ENCODE measurements at places on chromosomes 5 and 9. TPM values are rescaled to one million over a fixed set of nuclear protein-coding genes. Genes with fewer than 3 reads are reported as not detected.
A peak's percentile ranks its signal among the peaks of the same experiment; 100 is the strongest.

DNA sequence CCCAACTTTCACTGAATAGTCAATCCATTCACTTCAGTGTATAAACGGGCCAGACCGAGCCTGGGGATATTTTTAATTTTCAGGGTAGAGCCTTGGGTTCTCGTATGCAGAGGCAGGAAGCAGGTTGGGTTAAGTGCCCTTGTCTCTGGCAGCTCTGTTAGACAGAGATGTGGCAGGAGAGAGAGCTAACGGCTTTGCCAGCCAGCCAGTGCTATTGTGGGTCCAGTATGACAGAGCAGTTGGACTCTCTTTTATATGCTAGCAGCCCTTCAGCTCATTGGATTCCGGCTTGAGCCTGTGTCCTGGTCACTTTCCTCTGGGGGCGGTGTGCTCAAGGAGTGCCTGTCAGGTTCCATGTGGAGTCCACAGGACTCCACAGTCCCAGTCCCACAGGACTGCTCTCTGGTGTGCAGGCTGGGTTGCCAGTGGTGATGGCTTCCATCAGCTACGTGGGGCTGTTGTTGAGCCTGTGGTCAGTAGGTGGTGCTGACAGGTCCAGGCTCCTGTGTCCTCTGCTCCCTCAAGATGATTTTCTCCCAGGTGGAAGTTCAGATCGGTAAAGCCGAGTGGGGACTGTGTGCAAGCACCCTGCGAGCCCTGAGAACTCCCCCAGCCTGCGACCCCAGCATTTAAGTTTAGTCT is 14.3 kb downstream of the CLTA start:
- no peaks in the 10 kb centered on the region for H3K27me3 ChIP-seq
- H3K4me3 ChIP-seq = no peak overlapping the region
- no peak overlapping the region for H3K27ac ChIP-seq
- peaks cover 20% of the 10 kb centered on the region for H3K36me3 ChIP-seq

- H3K4me3 ChIP-seq = no peak overlapping the region
- no peak for DNase-seq
- H3K27me3 ChIP-seq = no peaks in the 10 kb centered on the region
- no peaks in the 10 kb centered on the region for H3K4me1 ChIP-seq
These were observed 302.8 kb downstream of the EBF1 start for GRCh38 chr5:158796812-158797497.

DNA sequence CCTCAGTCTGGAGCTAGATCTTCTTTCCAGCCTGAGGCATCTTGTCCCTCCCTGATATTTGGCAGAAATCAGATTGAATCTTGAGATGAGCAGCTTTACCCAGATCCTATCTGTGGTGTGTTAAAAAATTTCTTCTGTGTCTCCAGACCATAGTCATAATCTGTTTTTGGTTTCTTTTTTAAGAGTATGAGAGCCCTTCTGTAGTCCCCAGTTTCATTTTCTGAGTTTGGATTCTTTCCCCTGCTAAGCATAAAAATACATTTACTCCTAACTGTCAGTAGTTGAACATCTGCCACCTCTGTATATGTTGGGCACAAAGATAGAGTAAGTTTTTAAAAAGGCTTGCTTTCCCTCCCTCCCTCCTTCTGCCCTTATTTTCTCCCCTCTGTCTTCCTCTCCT is 137.7 kb downstream of the CNTLN start:
- H3K27me3 ChIP-seq = no peaks in the 10 kb centered on the region
- no peaks in the 10 kb centered on the region for H3K36me3 ChIP-seq
- no peak overlapping the region for H3K27ac ChIP-seq
- no peak overlapping the region for H3K4me3 ChIP-seq
- H3K4me1 ChIP-seq = no peaks in the 10 kb centered on the region
- DNase-seq = no peak

GRCh38 chr9:14301006-14301405 is 12.9 kb downstream of the NFIB start:
- no peaks in the 10 kb centered on the region for H3K4me1 ChIP-seq
- H3K4me3 ChIP-seq = no peak overlapping the region
- DNase-seq = no peak
- H3K27me3 ChIP-seq = no peaks in the 10 kb centered on the region
- no peak overlapping the region for H3K27ac ChIP-seq

DNA sequence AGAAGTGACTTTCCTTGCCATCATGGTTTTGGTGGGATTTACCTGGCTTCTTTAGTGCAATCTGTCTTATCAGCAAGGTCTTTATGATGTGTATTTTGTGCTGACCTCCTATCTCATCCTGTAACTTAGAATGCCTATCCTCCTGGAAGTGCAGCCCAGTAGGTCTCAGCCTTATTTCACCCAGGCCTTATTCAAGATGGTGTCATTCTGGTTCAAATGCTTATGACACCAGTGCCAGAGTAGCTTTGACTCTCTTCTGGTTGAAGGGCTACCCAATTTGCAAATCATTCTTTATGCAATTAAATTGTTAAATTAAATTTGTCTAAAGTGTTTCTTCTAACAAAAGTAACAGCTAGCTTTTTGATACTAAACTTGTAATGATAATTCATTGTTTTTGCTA is 58.8 kb upstream of the PRDM9 start:
- no peaks in the 10 kb centered on the region for H3K4me1 ChIP-seq
- H3K36me3 ChIP-seq = no peaks in the 10 kb centered on the region
- H3K27ac ChIP-seq = no peak overlapping the region

- H3K4me1 ChIP-seq = peaks cover 14% of the 10 kb centered on the region
- H3K27ac ChIP-seq = no peak overlapping the region
- H3K4me3 ChIP-seq = no peak overlapping the region
These were observed 17.3 kb downstream of the TLN1 start for GRCh38 chr9:35714579-35715252.

DNA sequence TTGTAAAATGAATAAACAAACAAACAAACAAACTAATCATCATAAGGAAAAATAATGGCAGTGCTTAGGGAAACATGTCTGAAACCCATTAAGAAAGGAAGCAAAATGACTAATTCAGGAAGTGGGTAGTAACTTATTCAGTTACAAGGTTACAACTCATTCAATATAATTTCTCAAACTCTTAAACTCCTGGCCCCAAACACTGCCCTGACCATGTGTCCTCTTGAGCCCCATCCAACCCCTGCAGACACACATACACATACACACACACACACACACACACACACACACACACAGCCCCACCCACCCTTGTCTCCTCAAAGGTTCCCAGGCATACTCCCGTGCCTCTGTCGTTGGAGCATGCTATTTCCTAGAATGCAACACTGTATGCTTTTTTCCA is 193.9 kb downstream of the SEC61B start:
- peak; percentile 9 for DNase-seq
- H3K27ac ChIP-seq = no peak overlapping the region
- no peaks in the 10 kb centered on the region for H3K36me3 ChIP-seq
- H3K4me1 ChIP-seq = peaks cover 4% of the 10 kb centered on the region
- no peak overlapping the region for H3K4me3 ChIP-seq

Gene TLX3
- not detected for total RNA-seq

Gene EGFLAM
- total RNA-seq = not detected

Gene RETREG1
- total RNA-seq = 8.0 TPM
